Stimulated activated CD8-positive, alpha-beta memory T cell treated with anti-CD3 and anti-CD28 coated beads, Interleukin-12 subunit alpha, Interleukin-12 subunit beta, amount 100 ng/mL, for 1 hour (primary cell): ENCODE measurements at places on chromosomes 13 and 19.

DNA sequence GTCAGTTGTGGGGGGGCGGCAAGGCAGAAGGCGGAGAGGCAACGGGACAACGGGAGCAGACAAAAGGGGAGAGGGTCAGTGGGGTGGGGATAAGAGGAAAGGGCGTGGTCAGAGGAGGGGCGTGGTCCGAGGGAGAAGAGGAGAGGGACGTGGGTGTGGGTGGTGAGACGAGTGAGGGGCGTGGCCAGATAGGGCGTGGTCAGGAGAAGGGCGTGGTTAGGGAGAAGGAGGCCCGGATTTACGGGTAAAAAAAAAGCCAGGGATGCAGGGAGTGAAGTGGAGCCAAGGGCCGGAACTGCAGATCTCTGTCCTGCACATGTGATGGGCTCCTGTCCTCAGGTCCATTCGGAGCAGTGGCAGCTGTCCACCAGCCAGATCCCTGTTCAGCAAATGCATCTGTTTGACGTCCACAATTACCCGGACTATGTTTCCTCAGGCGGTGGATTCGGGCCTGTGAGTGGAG, 21.5 kb downstream of the CPT1C start:
- no peak for DNase-seq

DNA sequence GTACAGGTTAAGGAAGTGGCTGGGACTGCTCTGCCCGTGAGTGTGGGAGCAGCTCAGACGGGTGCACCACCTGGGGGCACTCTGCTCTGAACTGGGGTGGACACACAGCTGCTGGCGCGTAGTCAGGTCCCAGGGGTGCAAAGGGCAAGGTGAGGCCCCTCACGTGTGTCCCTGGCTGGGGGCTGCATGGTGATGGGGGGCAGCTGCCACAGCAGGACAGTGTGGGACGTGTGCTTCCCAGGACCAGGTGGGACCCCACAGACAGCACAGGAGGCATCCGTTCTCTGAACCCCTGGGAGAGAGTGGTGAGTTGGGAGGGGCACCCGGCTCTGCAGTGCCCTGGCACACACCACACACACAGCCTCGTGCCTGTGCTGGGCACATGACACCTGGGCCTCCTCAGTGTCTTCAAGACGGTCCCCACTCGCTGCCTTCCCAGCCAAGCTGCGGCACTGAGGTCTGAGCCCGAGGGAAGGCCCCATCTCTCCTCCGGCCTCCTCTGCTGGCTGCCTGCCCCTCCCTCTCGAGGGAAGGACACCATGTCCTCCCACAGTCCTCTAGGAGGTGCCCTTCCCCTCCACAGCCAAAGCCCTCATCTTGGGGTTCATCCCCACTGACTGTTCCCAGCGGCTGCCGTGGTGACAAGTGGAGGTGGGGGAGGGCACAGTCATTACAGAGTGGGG, 24.7 kb downstream of the CILP2 start:
- DNase-seq, result no peak

DNA sequence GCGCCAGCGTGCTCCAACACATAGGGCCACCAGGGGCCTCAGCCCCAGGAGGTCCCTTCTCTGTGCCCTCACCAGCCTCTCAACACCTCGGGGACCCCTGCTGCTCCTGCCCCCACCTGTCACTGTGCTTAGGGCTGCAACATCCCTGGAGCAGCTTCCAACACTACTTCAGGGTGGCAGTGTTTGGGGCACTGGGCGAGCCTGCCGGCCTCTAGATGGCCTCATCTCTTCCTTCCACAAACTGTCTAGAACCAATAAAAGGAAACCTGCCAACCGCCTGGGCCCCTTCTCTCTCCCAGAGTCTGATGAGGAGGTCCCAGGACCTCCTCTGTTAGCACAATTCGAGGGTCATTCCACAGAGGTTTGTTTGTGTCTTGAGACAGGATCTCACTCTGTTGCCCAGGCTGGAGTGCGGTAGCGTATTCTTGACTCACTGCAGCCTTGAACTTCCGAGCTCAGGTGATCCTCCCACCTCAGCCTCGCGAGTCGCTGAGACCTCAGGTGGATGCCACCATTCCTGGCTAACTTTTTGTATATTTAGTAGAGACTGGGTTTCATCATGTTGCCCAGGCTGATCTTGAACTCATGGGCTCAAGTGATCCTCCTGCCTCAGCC, 10.1 kb upstream of the SHD start:
- no peak for DNase-seq

DNA sequence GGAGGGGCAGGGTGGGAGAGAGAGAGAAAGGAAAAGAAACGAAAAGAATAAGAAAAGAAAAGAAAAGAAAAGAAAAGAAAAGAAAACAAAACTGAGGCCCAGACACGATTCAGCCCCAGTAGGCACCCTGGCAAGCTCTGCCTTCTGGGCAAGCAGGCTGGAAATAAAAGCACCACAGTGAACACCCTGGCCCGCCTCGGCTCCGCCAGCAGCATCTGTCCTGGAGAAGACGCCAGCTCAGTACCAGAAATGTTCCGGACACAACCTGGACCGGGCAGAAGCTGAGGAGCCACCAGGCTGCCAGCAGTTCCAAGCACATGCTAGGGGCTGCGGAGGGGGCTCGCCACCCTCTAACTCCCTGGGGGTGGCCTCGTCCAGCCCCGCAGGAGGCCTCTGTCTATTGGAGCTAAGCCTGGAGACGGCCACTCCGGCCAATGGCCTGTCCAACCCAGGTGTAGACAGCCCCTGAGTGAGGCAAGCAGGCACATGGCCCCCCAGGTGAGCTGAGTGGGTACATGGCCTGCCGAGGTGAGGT, 11.4 kb upstream of the CPAMD8 start:
- no peak for DNase-seq

GRCh38 chr13:89315287-89315686, 1644.1 kb downstream of the SLITRK5 start:
- DNase-seq, result no peak

GRCh38 chr19:2270423-2271233, 11.3 kb downstream of the PEAK3 start:
- DNase-seq, result peak; percentile 47

- no peak for DNase-seq
These were observed 183.4 kb upstream of the NBEA start for GRCh38 chr13:34758628-34759027.

- DNase-seq, result no peak
These were observed 1.3 kb downstream of the GADD45B start for GRCh38 chr19:2477141-2477710.

- DNase-seq, result no peak
These were observed 13.2 kb downstream of the FUZ start for GRCh38 chr19:49799798-49800376.

GRCh38 chr13:100887729-100888151, 213.1 kb upstream of the TMTC4 start:
- no peak for DNase-seq

DNA sequence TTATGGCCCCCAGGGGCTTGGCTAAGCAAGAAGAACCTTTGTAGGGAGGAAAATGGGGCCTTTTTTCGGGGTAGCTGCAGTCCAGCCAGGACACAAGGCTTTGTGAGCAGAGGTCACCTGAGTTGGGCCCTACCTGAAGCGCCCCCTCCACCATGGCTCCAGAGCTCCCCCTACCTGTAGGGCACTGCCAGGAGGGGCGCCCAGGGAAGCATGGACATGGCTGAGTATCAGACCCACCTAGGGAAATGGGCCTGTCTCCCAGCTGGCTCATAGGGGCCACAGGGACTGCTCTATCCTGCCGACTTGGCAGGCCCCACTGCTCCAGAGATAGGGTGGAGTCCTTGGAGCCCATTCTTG, 9.0 kb upstream of the CEBPA start:
- no peak for DNase-seq

DNA sequence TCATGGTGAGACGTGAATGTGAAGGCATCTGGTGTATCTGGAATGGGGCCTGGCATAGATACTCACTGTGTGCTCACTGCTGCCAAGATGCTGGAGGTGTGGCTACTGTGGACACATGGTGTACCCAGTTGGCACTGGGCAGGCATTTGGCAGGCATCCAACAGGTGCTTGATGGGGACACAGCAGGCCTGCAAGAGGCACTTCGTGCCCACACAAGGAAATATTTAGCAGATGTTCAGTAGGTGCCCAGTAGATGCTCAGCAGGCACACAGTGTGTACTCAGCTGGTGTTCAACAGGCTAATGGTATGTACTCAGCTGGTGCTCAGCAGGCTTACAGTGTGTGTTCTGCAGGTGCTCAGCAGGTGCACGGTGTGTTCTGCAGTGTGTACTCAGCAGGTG, 14.2 kb downstream of the CRTC1 start:
- DNase-seq, result no peak

DNA sequence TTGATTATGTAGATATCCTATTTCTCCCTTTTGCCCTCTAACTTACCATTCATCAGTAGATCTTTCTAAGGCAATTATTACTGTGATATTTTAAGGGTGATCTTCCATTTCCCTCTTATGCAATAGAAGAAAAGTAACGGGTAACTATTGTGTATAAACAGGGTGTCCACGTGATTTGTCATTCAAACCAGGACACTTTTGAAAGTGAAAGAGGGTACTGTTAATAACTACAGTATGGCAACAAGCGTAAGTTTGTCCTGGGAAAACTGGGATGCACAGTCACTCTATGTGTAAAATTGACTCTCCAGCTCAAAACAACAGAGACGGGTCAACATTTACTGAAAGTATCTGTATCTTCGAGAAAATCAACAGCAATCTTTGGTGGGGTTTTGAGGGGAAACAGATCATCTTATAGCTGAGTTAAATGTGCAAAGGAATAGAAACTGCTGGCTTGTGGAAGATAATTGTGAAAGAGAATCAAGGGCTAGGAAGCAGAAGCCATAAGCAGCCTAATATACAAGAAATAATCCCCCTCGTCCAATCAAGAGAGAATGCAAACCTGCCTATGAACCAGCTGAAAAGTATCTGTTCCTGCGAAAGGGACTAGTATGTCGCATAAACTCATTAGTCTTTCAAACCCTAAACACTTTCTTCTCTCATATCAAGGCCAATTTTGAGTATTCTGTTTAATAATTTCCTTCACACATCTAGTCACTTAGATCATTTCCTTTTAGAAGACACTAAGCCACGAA, 126.7 kb downstream of the FOXO1 start:
- DNase-seq, result no peak

GRCh38 chr19:12799742-12800465, 1.7 kb downstream of the PRDX2 start:
- DNase-seq, result no peak

GRCh38 chr19:11540645-11541044, 2.0 kb downstream of the CNN1 start:
- DNase-seq, result no peak

DNA sequence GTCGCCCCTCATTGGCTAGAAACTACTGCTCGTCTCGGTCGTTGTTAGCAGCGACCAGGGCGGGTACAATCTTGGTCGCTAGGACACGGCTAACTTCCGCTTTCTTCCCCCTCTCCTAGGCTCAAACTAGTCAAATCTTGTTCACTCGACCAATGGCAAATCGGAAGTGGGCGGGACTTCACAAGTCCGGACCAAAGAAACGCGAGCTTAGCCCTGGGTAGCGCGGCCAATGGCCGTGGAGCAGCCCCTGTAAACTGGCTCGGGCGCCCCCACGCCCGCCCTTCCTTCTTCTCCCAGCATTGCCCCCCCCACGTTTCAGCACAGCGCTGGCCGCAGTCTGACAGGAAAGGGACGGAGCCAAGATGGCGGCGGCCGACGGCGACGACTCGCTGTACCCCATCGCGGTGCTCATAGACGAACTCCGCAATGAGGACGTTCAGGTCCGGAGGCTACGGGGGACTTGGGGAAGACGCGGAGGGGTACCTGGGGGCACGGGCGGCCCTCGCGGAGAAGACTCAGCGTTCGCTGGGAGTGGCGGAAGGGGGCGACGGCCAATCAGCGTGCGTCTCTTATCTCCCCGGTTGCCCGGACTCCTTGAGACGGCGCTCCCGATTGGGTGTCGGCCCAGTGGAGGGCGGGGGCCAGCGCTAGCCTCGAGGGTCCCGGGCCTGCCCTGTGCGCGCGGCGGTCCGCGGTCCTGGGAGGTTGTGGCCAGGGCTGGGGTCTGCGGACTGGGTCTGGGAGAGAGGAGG, at the start of gene PPP2R1A:
TSS of gene PPP2R1A (plus strand) at position 318 of the 752 bp plus-strand sequence. CDS start at position 363, 45 bp downstream.
- peak; percentile 98 for DNase-seq

- DNase-seq, result no peak
These were observed 12.0 kb upstream of the NANOS3 start for GRCh38 chr19:13864667-13865570.

DNA sequence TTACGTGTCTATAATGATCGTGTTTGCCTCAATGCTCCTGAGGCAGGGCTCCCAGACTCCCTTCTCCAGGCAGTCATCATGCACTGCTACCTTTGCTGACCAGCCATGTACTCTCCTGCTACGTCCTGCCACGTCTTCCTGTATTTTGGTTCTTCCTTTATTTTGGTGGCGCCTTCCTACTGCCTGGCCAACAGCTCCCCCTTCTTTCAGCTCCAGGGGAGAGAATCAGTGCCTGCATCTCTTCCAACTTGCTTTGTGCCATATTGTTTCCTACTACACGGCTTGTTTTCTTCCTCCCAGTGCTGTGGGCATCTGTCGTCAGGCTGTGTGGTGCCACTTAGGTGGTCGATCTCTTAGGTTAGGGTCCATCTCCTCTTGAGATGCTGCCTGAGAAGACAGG, 96.2 kb downstream of the FGF9 start:
- DNase-seq, result no peak

GRCh38 chr13:93233997-93234416, 7.4 kb downstream of the GPC6 start:
- no peak for DNase-seq

GRCh38 chr19:3690551-3691371, 9.5 kb downstream of the PIP5K1C start:
- DNase-seq, result no peak

GRCh38 chr19:29685326-29685725, 20.1 kb downstream of the PLEKHF1 start:
- no peak for DNase-seq

- no peak for DNase-seq
These were observed at the start of gene C5AR1 for GRCh38 chr19:47309608-47310007. TSS of gene C5AR1 (plus strand) at chr19:47309861. CDS start at chr19:47309896, 35 bp downstream.

GRCh38 chr13:20546556-20546955, 20.4 kb upstream of the IFT88 start:
- DNase-seq, result no peak

DNA sequence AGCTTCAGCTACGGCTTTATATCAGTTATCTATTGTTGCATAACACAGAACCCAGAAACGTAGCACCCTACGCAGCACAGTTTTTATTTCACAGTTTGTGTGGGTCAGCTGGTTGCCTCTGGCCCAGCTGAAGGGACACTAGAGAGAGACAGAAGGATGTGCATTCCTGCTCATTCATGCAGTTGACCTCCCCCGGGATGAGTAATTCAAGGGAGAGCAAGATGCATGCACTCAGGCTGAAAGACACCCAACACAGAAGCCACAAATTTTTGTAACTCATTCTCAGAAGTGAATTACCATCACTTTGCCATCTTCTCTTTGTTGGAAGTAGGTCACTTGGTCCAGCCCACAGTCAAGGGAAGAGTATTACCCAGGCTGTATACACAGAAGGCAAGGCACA, 89.5 kb downstream of the EFNB2 start:
- no peak for DNase-seq
